K562 (cell line): ENCODE measurements at places on chromosomes 3 and 15.

- DNase-seq, result no peak
These were observed 35.5 kb downstream of the COLQ start for GRCh38 chr3:15486020-15486419.

GRCh38 chr15:98083203-98083910 is 122.9 kb downstream of the ARRDC4 start:
- no peak for DNase-seq

- peak; percentile 43 for DNase-seq
These were observed 39.4 kb downstream of the VGLL4 start for GRCh38 chr3:11604139-11604892.

DNA sequence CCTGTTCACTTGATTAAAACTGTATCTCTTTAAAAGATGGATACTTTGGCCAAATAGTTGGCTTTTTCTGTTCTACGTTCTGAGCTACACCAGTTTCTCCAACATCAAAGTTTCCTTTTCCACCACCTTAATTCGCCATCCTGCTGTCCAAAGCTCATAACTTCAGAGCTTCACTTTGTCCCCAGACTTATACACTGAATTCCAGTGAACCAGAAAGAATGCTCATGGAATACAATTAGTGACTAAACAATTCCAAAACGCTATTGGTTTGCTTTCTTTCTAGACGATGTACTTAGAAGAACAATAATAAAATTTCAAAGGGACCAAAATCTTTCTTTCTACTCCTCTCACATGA is 23.2 kb downstream of the GPR15 start:
- DNase-seq, result no peak

GRCh38 chr3:47019201-47019600 is 39.7 kb downstream of the NBEAL2 start:
- no peak for DNase-seq

GRCh38 chr3:139239550-139239949 is 104.3 kb upstream of the MRPS22 start:
- no peak for DNase-seq

- no peak for DNase-seq
These were observed 175.7 kb downstream of the TNIK start for GRCh38 chr3:171284308-171285075.

DNA sequence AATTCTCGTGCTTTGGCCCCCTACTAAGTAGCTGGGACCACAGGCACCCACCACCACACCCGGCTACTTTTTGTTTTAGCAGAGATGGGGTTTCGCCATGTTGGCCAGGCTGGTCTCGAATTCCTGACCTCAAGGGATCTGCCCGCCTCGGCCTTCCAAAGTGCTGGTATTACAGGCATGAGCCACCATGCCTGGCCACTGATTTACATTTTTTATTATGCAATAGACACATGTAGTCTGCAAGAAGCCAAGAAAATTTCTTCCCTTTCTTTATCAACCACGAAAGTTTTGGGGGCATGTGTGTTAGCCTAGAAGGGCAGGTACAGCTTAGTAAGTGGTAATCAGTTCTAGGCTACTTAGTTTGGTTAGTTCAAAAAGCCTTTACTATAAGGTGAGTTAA is 51.1 kb downstream of the LRRFIP2 start:
- no peak for DNase-seq

DNA sequence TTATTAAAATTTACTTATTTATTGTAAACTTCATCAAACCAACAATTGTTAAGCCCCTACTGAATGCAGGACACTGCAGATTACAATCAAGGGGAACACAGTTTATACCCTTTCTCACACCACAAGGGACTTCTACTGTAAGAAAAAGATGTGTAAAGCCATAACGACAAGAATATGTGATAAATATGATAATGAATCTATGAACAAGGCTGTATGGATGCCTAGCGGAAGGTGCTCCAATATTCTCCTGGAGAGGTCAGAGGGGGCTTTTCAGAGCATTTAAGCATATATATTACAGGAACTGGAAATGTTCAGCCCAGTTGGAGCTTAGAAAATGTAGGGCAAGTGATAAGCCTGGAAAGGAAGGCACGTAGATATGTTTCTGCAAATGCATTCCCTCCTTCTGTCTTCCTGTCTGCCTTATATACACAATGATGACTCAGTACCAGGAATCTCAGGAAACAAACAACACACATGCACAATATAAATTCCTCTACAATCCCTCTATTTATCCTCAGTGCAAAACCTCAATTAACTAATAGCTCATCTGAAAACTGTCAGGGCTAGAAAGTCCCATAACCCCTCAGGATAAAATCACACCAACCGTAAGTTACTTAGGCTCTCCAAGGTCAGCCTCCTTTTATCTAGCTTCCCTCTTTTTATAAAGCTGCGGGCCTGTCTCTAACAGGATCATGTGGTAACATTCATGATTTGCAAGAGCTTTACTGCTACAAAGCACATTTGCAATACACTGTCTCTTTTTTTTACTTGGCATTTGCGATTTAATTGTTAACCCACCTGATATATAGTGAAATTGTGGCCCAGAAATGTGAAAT is 393.1 kb downstream of the LPP start:
- no peak for DNase-seq

- DNase-seq, result no peak
These were observed 4.4 kb upstream of the IQSEC1 start for GRCh38 chr3:13077431-13078162.

- no peak for DNase-seq
These were observed 202.0 kb downstream of the GHSR start for GRCh38 chr3:172246107-172246844.

GRCh38 chr3:128667641-128668040 is 17.0 kb upstream of the RPN1 start:
- no peak for DNase-seq
